ENCODE measurements at places on chromosomes 1 and 21.

- DNase-seq, result no peak
Measured at GRCh38 chr21:17799414-17800164, 19.6 kb downstream of the C21orf91 start.

DNA sequence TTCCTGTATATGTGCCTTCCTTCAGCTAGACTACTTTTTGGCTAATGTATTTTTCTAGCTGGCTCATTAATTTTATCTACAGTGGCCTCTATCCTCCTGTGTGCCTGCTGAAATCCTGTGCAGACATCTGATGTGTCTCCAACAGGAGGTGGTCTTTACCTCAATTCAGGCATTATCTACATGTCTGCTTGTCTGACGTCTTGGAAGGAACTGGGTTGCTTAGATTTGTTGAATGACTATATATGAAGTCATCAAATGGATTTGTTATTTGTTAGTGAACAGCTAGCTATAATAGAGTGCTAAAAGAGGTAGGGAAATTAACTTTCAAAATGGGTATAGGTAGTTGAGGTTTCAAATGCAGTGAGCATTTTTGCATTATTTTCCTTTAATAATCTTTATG is 6.7 kb downstream of the RPL5 start:
- no peak for DNase-seq

DNA sequence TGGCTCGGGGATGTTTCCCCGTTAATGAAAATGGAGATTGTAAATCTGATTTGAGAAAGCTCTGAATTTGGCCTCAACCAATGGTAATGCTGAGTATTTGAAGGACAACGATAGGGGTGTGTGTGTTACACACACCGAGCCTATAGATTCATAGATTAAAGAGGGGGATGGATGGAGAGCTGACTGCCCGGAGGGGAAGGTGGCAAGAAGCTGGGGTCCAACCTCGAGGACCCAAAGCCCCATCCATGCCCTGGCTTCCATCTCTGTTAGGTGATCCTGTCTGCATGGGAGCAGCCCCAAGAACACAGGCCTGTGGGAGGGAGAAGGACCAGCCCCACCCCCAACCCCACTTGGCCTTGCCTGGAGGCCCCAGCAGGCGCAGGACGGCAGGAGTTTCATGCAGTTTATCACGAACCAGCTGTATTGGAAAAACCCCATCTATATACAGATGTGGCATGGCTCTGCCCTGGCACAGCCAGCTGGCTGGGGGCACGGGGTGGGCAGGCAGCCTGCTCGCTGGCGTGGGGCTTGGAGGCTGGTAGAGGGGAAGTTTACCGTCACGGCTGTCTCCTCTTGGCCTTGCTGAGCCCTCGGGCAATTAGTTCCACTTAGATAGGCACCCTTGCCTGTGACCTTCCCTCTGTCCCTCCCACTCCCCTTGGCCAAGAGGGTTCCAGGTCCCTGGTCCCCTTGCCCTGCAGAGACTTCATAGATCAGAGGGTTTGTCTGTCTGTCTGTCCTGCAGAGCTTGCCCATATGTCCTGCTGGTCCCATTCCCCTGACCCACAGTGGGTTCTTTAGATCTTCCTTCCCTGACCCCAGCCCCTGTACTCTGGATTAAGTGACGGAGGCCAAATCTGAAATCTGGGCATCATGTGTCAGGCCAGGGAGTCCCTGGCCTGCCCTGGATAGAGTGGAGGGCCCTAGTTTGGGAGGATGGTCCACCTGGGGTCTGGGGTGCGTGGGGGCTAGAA is 3.0 kb downstream of the HSPB7 start:
- no peak for DNase-seq

- DNase-seq, result no peak
Measured at GRCh38 chr1:34712007-34712688, 42.7 kb upstream of the GJB5 start.

DNA sequence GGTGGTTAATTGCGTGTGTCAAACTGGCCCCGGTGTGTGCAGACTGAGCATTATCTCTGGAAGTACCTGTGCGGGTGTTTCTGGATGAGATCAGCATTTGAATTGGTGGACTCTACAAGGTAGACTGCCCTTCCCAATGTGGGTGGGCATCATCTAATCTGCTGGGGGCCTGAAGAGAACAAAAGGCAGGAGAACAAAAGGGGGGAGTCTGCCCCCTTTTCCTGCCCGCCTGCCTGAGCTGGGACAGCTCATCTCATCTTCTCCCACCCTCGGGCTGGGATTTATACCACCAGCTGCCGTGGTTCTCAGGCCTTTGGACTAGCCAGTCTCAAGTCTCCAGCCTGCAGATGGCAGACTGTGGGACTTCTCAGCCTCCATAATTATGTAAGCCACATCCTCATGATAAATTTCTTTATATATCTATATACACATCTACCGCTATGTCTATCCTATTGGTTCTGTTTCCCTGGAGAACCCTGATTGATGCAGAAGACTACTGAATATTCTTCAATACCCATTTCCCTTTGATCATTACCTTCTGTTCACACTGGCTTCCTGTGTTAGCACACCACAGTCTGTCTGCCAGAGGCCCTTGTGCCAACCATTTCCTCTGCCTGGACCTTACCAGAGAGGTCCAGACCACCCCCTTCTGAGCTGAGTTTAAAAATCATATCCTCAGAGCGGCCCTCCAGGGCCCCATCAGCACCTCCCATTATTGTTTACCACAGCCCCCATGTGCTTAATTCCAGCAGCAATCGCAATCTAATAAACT is 25.2 kb downstream of the RCAN1 start:
- no peak for DNase-seq

DNA sequence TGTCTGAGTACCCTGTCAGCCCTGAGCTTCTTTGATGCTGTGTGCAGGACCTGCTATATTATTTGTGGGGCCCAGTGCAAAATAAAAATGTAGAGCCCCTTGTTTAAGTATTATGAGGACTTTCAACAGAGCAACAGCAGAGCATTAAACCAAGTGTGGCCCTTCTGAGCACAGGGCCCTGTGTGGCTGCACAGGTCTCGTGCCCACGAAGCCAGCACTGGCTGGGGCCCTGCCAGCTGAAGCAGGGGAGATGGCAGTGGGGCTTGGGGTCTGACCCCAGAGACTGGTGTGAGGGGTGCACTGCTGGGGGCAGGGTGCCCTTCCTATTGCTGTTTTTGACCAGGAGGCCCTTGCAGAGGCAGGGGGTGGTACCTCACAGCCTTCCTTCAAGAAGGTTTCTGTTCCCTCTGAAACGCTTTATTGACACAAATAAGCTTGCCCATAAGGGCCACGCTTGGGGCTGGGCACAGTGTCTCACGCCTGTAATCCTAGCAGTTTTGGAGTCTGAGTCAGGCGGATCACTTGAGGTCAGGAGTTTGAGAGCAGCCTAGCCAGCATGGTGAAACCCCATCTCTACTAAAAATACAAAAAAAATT is 2.2 kb upstream of the SEMA4A start:
- peak; percentile 29 for DNase-seq

DNA sequence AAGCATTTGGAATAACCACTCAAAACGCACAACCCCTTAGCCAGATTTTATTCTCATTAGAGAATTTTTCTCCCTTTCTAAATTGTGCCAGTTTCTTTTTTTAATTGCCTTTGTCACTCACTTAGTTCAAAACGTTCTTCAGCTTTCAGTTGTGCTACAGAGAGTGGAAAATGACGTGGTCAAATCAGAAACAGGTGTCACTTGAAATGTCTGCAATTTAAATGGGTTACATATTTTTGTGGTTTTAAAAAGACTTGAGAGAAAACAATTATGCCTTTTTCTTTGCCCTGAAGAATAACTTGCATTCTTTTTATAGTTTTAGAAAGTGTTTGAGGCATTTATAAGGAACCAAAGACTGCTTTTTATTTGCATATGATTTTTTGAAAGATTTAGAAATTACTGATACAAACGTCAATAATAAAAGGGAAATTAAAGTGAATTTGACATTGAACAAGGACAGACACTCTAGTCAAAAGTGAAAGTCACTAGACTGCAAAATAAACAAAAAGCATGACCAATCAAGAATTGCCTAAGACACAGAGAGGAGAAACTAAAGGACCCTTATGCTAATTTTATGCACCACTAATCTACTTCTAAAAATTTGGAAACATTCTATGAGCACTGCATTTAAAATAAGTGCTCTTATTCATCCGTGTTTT is 191.0 kb downstream of the TPR start:
- peak; percentile 37 for DNase-seq

DNA sequence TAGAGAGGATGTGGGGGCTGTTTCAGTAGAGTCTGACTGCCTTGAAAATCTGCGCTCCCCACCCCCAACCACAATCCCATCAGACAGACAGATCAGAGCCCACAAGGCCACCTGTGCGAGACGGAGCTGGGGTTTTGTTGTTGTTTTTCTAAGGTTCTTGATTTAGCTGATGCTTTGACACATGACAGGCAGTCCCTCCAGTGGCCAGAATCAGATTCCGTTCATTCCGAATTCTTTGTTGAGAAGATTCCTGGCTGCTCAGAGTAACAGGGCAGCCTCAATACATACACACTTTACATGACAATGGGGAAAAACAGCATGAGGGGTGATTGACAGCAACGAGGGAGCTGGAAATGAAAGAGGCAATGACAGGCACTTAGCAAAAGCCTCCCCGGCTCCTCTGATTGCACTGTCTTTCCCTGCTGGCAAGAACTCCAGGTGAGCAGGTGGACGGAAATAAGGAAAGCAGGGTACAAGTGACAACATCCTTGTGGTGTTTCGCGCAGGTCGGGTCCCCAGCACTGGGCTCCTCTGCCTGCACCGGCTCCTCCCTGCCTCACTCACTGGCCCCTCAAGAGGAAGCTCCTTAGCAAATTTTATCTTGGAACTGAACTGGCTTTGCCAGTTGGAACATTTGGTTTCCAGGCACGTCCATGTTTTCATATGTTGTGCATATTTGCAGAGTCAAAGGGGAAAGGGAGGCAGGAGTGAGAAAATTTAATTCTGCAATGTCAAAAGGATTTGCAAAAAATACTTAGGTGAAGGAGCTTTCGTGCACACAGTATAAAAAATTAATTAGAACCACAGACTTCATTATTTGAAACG is 148.7 kb downstream of the PGBD5 start:
- DNase-seq, result no peak

DNA sequence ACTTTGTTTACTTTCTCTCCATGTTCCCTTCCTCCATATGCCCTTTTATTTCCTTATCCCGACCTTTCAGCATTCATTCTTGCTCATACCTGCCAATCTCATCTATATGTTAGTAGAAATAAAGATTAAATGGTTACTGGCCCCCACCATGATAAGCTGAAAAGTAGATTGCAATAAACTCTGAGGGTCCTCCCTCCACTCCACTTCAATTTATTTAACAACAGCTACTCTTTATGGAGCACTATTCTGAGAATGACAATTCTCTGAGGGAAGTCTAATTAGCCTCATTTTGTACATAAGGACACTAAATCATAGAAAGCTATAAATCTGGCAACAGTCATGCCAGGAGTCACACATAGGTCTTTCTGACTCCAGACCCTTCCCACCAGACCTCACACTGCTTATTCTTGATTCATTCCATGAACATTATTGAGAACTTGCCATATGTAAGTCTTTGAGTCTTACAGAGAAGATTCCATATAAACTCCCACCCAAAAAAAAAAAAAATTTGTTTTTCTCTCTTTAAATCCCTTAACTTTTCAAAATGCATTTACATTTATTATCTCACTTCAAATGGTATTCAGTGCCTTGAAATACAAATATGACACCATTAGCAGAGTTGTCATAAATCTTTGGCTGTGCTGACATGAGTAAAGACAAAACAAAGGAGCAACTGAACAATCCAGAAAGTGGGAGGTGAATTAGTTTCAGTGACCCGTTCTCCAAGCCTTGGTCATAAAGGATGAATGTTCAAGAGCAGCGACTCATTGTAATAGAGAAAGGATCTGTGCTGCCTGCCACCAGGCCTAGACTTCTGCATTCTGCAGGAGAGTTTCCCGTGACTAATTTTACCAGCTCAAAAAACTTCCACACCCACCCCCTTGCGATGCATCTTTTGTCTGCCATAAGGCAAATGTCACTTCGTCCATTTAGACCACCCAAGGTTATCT is 28.5 kb downstream of the PALMD start:
- no peak for DNase-seq

Measured in fibroblast of lung (primary cell).